Activated CD4-positive, alpha-beta memory T cell treated with anti-CD3 and anti-CD28 coated beads for 36 hours (primary cell): ENCODE measurements at places on chromosomes 1 and 21. TPM values are rescaled to one million over a fixed set of nuclear protein-coding genes. Genes with fewer than 3 reads are reported as not detected.

GRCh38 chr1:10288029-10288615, 77.8 kb downstream of the KIF1B start:
- DNase-seq = no peak
- H3K27ac ChIP-seq = no peak overlapping the region
- no peaks in the 10 kb centered on the region for H3K27me3 ChIP-seq
- no peak overlapping the region for H3K4me3 ChIP-seq
- peaks cover 12% of the 10 kb centered on the region for H3K36me3 ChIP-seq

GRCh38 chr1:162094271-162094670, 24.8 kb downstream of the NOS1AP start:
- no peaks in the 10 kb centered on the region for H3K36me3 ChIP-seq
- no peak for DNase-seq
- no peak overlapping the region for H3K4me3 ChIP-seq
- no peak overlapping the region for H3K27ac ChIP-seq
- peaks cover 8% of the 10 kb centered on the region for H3K27me3 ChIP-seq
- H3K4me1 ChIP-seq = no peaks in the 10 kb centered on the region

SPATA21 gene
- total RNA-seq = not detected

DNA sequence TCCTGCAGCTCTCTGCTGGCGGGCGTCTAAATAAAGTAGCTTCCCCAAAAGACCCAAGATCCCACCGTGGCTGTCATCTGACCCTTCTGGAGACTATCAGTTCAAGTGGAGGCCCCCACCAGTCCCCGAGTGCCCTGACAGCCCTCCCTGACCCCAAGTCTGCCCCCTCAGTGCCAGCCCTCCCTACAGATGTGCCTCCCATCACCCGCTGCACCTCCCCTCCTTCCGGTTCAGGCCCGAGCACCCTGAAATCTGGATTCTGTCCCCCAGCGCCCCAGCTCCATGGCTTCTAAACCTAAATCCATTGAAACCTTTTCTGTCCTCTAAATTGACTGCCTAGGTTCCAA, 595 bp downstream of the IL10RB start:
- DNase-seq = peak; percentile 55
- peaks cover 53% of the 10 kb centered on the region for H3K4me1 ChIP-seq
- H3K27ac ChIP-seq = peak overlapping the region; percentile 97
- peak overlapping the region; percentile 99 for H3K4me3 ChIP-seq
- peaks cover 39% of the 10 kb centered on the region for H3K36me3 ChIP-seq
- no peaks in the 10 kb centered on the region for H3K27me3 ChIP-seq

KRTAP11-1 gene
- not detected for total RNA-seq

DNA sequence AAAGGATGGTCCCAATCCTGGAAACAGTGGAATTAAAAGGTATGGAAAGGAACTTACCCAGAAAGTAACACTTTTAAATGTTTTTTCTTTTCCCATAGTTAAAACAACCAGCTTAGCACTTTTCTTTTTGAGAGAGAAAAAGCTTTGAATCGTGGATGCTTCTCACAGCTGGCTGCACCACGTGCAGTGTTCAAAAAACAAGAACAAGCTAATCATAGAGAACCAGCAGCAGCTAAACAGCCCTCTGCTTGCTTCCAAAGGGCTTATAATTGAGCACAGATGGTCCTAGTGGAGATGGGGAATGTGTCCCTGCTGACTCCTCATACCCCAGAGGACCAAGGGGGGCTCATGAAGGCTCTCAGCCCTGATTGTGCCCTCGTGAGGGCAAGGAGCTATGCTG, 26.4 kb downstream of the UTP25 start:
- H3K36me3 ChIP-seq = peaks cover 18% of the 10 kb centered on the region
- H3K27ac ChIP-seq = no peak overlapping the region
- no peak for DNase-seq
- H3K27me3 ChIP-seq = no peaks in the 10 kb centered on the region
- H3K4me3 ChIP-seq = no peak overlapping the region
- H3K4me1 ChIP-seq = no peaks in the 10 kb centered on the region

HAX1 gene
- 169 TPM for total RNA-seq
